A549 treated with DMSO at 1 μM for 4 hours (cell line): ENCODE measurements at places on chromosomes 11 and 22. TPM values are rescaled to one million over a fixed set of nuclear protein-coding genes. Genes with fewer than 3 reads are reported as not detected.

OR52A1 gene
- not detected in 5 replicates for total RNA-seq

GAS2 gene
- 0.56 to 1.3 TPM (median 1.0 TPM) in 5 replicates for total RNA-seq

DBX1 gene
- total RNA-seq, result not detected in 5 replicates

WNT7B gene
- total RNA-seq, result 123 to 151 TPM (median 140 TPM) in 5 replicates

TBX1 gene
- 2.9 to 4.9 TPM (median 3.4 TPM) in 5 replicates for total RNA-seq

GGTLC2 gene
- total RNA-seq, result not detected in 5 replicates

SPA17 gene
- 17.6 to 24.9 TPM (median 19.6 TPM) in 5 replicates for total RNA-seq

PIWIL4 gene
- 0.15 to 0.44 TPM (median 0.21 TPM) in 4 of 5 replicates, not detected in the other for total RNA-seq

DCHS1 gene
- total RNA-seq, result 0.11 to 0.16 TPM (median 0.14 TPM) in 5 replicates

OR5P2 gene
- not detected in 5 replicates for total RNA-seq

TEX54 gene
- total RNA-seq, result not detected in 5 replicates

UBE2L3 gene
- total RNA-seq, result 64.9 to 69.2 TPM (median 65.6 TPM) in 5 replicates

MMP27 gene
- total RNA-seq, result not detected in 5 replicates

SPINDOC gene
- total RNA-seq, result 37.9 to 55.3 TPM (median 54.7 TPM) in 5 replicates

SCGB1D2 gene
- total RNA-seq, result not detected in 5 replicates

MGAT3 gene
- 0.15 to 0.64 TPM (median 0.45 TPM) in 5 replicates for total RNA-seq

DRD4 gene
- total RNA-seq, result 0.17 to 0.43 TPM (median 0.24 TPM) in 5 replicates

VPS51 gene
- 51.6 to 68.1 TPM (median 56.0 TPM) in 5 replicates for total RNA-seq

SEC14L2 gene
- 23.3 to 34.1 TPM (median 27.1 TPM) in 5 replicates for total RNA-seq

MRGPRF gene
- total RNA-seq, result 0.07 to 0.15 TPM (median 0.14 TPM) in 3 of 5 replicates, not detected in the others

BACE1-AS gene
- 1.4 to 2.4 TPM (median 2.4 TPM) in 5 replicates for total RNA-seq

MAPK8IP1 gene
- total RNA-seq, result 5.6 to 6.9 TPM (median 6.2 TPM) in 5 replicates

MS4A1 gene
- total RNA-seq, result not detected in 5 replicates

TRIM29 gene
- total RNA-seq, result 5.0 to 6.7 TPM (median 5.6 TPM) in 5 replicates

KDM4D gene
- total RNA-seq, result 0.40 to 0.70 TPM (median 0.47 TPM) in 5 replicates

CALCA gene
- 0.08 to 0.12 TPM in 2 of 5 replicates, not detected in the others for total RNA-seq
